ENCODE measurements at places on chromosomes 16 and 17. TPM values are rescaled to one million over a fixed set of nuclear protein-coding genes. Genes with fewer than 3 reads are reported as not detected.

TRPV3 gene
- total RNA-seq = 0.77 TPM

DPEP2 gene
- total RNA-seq = 5.3 TPM

KRTAP9-2 gene
- total RNA-seq = not detected

HEATR3 gene
- total RNA-seq = 18.6 TPM

PITPNM3 gene
- total RNA-seq = 0.48 TPM

MYH1 gene
- total RNA-seq = not detected

TNP2 gene
- not detected for total RNA-seq

KCNH6 gene
- total RNA-seq = not detected

- no peak for DNase-seq
Measured at GRCh38 chr16:10833271-10833670, 14.7 kb upstream of the TVP23A start.

- DNase-seq = no peak
Measured at GRCh38 chr16:72991211-72991610, 56.7 kb downstream of the ZFHX3 start.

GRCh38 chr17:40932608-40933007 is 4.8 kb downstream of the KRT23 start:
- DNase-seq = no peak

DNA sequence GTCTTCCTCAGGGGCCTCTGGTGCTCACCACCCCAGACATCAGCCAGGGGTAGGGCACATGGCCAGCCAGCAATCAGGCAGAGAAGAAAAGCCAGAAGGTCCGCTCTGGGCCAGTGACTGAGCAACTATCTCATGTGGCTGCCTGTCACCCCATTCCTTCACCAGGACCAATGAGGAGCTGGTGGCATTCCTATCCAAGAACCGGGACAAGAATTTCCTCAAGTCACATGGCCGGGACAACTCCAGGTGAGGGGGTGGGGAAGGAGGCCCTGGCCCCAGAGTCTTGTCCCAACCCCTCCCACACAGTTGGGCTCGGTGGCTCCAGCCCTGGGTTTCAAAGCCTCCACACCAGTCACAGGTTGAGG is 9.4 kb downstream of the XYLT2 start:
- DNase-seq = no peak

GRCh38 chr17:72199256-72199655 is 78.4 kb downstream of the SOX9 start:
- DNase-seq = no peak

DNA sequence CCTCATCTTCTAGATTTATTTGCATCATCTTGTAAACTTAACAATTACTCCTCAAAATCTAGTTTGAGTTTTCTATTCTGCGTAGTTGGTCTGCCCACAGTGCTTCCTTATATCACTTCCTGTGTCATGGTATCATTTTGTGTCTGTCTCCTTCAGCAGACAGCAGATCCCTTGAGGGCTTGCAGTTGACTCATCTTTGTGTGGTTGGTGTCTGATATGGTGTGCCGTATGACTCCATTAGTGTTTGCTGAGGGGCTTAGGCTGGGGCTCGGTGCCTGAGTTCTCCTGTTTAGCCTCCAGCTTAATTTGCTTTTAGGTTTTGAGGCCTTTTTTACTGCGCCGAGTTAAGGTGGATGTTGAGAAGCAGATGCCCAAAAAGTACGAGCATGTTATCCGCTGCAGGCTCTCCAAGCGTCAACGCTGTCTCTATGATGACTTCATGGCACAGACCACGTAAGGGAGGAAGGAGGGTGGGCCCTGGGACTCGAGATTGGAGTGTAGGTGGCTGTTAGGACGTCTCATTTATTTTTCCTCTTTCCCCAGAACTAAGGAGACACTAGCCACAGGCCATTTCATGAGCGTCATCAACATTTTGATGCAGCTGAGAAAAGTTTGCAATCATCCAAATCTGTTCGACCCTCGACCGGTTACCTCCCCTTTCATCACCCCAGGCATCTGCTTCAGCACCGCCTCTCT is 16.9 kb downstream of the SRCAP start:
- peak; percentile 63 for DNase-seq

- no peak for DNase-seq
Measured at GRCh38 chr16:70551788-70552187, 28.2 kb downstream of the SF3B3 start.

DNA sequence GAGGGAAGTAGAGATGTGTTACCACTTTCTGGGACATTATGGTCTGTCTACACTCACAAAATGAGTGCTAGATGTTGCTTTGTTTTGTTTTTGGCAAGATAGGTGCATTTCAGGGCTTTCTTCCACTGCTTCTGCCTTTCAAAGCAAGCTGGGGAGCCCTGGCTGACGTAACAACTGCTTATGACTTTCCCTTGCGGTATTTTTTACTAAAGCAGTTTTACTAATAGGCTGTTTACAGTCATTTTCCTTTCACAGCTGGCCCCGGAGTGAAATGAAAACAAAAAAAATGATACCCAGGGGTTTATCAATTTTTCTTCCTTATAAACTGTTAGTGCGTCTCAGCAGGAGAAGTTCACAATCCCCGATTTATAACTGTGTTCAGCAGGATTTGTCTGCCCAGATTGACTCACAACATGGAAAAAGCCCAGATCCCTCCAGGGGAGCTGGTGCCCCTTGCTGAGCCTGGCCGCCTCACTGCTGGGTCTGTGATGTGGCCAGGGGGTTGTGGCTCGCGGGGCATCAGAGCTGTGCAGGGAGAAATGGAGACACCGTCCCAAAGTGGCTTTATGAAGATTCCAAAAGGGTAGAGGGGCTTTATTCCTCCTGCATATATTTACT is 184.4 kb upstream of the HS3ST3A1 start:
- DNase-seq = no peak

DNA sequence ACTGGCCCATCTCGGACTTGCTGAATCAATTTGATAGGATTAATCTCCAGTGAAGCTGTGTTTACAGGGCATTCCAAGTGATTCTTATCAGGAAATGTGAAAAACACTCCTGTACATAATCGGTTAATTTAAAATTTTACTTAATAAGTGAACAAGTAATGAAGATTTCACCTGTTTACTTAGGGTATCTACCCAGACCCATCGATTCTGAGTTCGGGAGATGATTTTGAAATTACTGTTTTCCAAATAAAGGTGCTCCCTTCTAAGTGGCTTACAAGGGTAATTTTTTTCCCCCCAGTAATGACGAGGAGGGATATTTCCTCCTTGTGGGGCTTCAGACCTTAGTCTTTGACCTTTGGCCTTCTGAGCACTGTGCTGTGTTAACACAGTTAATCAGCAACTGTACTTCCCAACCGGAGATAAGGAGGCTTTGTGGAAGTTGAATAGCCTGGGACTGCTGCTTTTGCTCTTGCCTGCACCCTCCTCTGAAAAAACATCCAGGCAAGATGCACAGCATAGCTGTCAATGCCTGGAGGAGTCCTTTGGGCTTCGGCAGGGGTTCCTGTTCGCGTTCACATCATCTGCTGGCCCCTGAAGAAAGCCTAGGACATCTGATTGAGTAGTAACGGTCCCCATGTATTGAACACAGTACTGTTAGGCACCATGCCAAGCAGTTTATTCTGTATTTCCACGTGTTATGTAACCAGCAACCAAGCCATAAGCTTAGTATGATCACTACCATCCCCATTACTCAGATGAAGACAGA is 1.8 kb downstream of the FAHD1 start:
- DNase-seq = no peak

DNA sequence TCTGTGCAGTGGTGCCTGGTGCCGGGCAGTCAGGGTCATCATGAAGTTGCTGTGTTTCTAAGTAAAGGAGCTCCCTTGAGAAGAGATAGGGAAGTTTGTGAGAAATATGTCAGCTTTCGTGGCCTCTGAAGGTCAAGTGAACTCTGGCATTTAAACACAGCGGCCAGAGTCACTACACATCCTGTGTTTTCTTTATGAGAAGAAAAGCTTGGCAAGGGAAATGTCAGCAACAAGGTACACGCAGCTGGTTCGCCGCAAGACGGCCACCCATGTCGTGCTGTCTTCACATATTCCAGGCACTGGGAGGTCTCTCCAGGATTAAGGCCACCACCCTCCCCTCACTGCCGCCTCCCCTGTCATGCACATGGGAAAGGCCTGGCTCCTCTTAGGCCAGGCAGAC is 33.2 kb upstream of the PEMT start:
- DNase-seq = no peak

DNA sequence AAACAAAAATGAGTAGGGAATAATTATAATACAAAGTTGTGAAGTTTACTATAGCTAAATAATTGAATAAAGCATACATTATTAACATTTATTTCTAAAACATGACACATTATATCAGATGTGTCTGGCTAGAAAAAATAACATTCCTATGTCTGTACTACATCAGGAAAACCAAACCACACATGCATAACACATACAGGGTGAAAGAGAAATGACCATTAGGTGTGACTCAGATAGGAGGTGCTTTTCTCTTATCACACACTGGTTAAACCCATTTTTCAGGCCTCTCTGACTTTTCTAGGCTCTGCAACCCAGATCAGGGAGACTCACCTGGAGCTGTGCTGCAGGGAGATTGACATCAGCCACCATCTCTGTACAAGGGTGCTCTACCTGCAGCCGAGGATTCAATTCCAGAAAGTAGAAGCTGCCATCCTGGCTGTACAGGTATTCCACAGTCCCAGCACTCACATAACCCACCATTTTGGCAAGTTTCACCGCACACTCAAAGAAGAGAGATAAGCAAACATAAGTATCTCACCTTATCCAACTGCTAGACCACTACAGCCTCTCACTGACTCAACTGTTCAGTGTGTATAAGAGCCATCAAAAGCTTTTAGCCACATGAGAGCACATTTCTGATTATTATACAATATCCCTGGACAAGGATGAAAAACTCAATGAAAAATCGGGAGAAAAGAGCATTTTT is 116.6 kb upstream of the C17orf78 start:
- DNase-seq = no peak

GRCh38 chr16:2828876-2829430 is 1.1 kb upstream of the ZG16B start:
- DNase-seq = no peak

GRCh38 chr17:82003411-82004381 is 19.0 kb downstream of the CENPX start:
- DNase-seq = peak; percentile 76

- DNase-seq = peak; percentile 14
Measured at GRCh38 chr17:65604070-65604469, 42.6 kb upstream of the AXIN2 start.

GRCh38 chr17:56030009-56030624 is 123.2 kb upstream of the ANKFN1 start:
- DNase-seq = no peak

DNA sequence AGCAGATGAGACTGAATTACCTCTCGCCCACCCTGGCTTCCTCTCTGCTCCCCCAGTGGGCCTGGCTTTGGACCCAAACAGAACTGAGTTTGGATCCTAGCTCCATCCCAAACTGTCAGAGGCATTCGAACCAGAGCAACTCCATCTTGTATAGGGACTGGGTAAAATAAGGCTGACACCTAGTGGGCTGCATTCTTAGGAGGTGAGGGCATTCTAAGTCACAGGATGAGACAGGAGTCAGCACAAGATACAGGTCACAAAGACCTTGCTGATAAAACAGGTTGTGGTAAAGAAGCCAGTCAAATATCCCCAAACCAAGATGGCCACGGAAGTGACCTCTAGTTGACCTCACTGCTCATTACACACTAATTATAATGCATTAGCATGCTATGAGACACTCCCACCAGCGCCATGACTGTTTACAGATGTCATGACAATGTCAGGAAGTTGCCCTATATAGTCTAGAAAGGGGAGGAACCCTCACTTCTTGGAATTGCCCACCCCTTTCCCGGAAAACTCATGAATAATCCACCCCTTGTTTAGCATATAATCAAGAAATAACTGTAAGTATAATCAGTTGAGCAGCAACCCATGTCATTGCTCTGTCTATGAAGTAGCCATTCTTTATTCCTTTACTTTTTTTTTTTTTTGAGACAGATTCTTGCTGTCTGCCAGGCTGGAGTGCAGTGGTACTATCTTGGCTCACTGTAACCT is 44.4 kb downstream of the LYRM1 start:
- DNase-seq = peak; percentile 80

DNA sequence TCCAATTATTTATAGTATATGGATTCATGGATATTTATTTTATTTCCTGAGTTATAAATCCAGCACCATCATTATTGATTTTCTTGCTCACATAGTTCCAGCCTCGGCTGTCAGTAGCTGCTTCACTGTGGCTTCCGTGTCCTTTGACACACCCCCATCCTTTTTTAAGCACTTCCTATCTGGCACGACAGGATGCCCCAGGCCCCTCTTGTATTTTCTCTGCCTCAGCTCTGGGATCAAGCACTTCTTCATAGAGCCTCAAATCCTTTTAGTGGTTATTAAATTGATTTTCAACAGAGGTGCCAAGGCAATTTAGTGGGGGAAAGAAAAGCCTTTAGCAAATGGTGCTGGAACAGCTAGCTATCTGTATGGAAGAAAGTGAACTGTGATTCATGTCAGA is 59.8 kb downstream of the GAN start:
- DNase-seq = no peak

Measured in activated CD4-positive, alpha-beta memory T cell treated with anti-CD3 and anti-CD28 coated beads for 36 hours (primary cell).